ENCODE measurements at places on chromosomes 7 and 10.

DNA sequence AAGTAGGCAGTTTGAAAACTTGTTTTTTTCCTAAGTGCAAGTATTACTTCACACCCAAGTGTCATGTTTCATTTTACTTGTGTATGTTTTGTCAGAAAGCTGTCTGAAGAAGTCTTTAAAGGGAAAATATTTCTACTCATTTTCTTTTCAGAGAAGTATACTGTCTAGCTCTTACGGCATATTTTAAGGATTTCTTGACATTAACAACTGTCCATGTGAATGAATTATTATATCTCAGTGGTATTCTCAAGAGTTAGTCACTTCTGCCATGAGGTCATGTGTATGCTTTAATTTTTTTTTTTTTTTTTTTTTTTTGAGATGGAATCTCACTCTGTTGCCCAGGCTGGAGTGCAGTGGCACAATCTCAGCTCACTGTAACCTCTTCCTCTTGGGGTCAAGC, 229.5 kb downstream of the BICC1 start:
- no peak for DNase-seq

DNA sequence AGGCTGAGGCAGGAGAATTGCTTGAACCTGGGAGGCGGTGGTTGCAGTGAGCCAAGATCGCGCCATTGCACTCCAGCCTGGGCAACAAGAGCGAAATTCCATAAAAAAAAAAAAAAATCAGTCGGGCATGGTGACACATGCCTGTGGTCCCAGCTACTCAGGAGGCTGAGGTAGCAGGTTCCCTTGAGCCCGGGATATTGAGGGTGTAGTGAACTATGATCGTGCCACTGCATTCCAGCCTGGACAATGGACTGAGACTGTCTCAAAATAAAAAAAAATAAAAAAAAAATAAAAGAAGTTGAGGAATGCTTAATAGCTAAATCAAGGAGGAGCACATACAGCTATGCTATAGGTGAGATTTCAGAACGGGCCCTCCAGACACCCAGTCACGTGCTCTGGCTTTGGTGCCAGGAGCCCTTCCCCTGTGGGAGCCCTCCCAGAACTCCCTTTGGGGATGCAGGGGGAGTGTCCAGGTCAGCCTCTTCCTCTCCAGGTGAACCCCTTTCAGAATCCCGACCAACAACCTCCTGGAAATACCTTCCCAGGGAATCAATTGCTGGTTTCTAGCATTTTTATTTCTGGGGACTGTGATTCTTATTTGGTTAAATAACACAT, 42.9 kb upstream of the CTBP2 start:
- DNase-seq = no peak

DNA sequence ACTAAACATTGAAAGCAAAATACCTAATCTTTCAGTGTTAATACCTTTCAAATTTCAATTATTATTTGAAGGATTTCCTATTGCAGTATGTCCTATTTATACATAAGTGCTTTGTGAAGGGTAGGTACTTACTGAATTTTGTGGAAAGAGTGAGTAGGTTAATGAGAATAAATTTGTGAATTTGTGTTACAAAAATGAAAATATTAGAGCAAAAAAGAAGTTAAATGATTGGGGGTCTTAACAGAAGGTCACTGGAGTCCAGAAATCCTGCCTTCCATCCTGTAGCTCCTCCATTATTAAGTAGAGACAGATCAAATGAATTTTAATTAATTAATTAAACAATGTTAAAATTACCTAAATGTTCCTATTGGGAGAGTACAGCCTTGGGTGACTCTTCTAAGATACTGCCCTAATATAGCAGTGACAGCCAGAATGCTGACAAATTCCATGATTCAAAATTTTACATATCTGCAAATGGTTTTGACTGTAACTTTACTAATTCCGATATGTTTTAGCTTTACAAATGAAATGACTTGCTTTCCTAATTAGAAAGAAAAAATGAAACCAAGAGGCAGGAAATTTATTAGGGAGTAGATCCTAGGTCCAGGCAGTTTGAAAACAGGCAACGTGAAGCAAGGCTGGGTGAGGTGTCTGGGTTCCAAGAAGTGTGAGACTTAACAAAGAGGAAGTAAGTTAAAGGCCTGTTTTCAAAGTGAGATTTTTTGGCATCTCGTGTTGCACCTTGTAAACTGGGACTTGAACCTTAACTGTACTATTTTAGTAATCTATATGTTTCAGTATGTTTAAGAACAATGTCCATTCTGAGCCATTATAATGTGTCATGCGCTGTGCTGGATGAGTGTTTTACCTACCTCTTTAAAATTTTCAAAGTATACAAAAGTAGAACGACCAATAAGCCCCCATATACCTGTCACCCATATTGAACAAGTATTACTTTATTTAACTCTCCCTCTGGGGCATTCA, 1.5 kb downstream of the PIK3CG start:
- DNase-seq = no peak

DNA sequence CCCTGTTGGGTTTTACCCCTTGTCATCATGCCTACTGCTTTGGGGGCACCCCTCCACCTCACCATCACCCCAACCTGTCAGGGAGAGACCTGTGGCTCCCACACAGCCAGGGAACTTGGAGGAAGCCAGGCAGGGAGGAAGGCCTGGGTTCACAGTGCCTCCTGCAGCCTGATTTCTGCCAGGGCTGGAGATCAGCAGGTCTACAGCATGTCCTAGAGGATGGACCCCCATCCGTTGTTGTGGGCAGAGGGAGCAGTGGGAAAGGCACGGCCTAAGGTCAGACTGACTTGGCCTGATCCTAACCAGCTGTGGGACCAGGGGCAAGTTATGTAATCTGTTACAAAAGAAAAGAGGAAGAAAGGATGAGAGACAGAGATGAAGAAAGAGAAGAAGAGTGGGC, 28.2 kb downstream of the ZCCHC24 start:
- DNase-seq = no peak

- DNase-seq = no peak
Measured at GRCh38 chr7:90532231-90532929, 62.9 kb downstream of the PTTG1IP2 start.

- no peak for DNase-seq
Measured at GRCh38 chr10:44925811-44926750, 14.9 kb downstream of the TMEM72 start.

DNA sequence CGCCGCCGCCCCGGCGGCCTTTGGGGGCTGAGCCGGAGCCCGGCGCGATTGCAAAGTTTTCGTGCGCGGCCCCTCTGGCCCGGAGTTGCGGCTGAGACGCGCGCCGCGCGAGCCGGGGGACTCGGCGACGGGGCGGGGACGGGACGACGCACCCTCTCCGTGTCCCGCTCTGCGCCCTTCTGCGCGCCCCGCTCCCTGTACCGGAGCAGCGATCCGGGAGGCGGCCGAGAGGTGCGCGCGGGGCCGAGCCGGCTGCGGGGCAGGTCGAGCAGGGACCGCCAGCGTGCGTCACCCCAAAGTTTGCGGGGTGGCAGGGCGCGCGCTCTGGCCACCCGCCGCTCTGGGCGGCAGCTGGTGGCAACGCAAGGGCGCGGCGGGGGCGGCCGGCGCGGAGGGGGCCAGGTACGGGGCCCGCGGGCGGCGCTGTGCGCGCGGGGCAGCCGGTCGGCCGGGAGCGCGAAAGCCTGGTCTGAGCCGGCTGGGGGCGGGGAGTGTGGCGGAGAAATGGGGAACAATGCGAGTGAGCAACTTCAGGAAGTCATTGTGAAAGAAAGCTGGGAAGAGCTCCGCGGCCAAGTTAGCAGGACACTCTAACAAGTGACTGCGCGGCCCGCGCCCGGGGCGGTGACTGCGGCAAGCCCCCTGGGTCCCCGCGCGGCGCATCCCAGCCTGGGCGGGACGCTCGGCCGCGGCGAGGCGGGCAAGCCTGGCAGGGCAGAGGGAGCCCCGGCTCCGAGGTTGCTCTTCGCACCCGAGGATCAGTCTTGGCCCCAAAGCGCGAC, at the start of gene IKZF1:
TSS of gene IKZF1 (plus strand) at position 588 of the 782 bp plus-strand sequence. CDS start 14,346 bp downstream, outside the sequence.
- no peak for DNase-seq

- DNase-seq = no peak
Measured at GRCh38 chr7:112940314-112940732, 146.3 kb downstream of the GPR85 start.

DNA sequence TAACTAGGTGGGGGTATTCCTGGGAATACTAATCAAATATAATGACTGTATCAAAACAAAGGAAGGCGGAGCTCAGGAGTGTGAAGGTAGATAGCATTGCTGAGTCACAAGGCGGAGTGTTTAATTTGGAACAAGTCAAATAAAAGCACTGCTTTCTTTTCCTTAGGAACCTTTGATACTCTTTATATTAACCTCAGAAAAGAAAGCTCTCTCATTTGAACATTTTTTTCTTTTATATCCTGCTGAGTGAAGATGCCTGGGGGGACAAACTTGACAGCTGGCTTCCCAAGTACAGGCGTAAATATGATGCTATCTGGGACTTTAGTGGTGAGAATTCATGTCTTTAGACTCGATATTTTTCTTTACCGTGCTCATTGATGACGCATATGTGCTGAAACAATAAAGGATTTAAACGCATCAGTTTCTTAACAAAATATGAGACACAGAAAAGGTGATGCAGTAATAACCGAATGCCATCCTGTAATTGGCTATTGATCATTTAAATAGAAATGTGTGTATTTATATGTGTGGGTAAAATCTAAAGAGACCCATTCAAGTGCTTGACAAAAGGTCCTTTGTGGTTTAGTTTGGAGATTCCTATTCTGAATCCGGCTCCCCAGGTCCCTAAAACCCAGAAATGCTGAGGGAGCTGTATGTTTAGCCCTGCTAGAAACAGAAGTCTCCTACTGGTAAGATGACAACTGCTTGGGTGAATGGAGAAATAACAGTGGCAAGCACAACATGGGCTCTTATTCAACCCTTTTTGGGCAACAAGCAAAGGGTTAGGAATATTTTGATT, 102.7 kb downstream of the PRTFDC1 start:
- DNase-seq = peak; percentile 70

DNA sequence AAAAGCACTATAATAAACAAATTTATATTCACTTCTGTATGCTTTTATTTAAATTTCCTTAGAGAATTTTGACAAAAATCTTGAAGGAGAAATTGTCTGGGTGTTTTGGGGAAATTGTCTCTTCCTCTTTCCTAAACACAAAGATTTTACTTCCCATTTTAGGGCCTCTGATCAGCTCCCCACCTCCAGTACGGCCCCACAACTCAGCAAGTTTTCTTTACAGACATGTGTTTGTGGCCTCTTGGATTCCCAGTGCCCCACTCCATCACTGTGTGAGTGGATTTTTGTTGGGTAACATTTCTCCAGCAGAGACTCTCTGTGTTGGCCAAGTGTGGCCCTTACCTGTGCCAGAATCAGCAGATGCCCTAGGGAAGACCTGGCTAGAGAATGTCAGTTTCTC, 182.8 kb upstream of the CDC14C start:
- DNase-seq = no peak

GRCh38 chr7:35734001-35734483, 39.1 kb upstream of the HERPUD2 start:
- DNase-seq = no peak

- no peak for DNase-seq
Measured at GRCh38 chr10:62185919-62186692, 82.5 kb downstream of the RTKN2 start.

Data from foreskin keratinocyte (primary cell).